ENCODE measurements at places on chromosomes 4 and X.

GRCh38 chr4:120869613-120870278, 52.8 kb downstream of the PRDM5 start:
- DNase-seq, result no peak

DNA sequence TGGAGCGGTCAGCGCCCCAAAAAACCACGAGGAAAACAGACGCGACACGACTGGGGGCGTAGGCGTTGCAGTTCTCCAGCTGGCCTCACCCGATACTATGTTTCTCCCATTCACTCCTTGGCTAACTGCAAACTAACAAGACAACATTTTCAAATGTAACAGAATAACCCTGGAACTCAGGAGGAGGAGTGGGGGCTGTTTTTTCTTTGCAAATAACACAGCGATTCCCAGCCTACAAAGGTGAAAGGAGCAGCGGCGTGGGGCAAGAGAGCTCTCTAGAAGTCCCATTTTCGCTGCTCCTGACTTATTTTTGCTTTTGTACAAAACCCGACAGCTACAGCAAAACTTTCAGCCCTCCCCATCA, 1.6 kb downstream of the SOX3 start:
- DNase-seq, result no peak

DNA sequence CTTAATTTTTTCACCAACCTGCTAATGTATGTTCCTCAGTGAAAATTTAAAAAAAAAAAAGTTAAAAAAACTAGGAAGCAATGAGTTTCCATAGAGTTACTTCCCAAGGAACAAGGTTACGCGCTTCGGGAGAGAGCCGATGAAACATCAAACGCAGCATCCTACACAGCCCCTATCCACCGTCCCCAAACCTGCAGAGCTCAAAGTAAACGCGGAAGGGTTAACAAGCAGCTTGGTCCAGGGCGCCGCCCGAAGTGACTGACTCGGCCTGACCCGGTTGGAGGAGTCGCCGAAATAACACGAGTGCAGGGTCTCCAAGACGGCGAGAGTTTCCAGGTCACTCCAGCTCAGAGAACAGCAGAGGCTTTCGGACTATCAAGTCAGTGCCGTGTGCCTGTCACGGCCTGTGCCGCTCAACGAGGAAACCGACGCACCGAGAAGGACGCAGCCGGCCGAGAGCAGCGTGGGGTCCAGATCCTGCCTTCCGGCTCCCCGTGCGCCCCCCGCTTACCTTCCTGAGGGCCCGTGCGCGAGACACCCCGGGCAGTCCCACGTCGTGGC, 512 bp downstream of the NOP14 start:
- no peak for DNase-seq

GRCh38 chr4:114549638-114550037, 49.0 kb upstream of the UGT8 start:
- DNase-seq, result no peak

DNA sequence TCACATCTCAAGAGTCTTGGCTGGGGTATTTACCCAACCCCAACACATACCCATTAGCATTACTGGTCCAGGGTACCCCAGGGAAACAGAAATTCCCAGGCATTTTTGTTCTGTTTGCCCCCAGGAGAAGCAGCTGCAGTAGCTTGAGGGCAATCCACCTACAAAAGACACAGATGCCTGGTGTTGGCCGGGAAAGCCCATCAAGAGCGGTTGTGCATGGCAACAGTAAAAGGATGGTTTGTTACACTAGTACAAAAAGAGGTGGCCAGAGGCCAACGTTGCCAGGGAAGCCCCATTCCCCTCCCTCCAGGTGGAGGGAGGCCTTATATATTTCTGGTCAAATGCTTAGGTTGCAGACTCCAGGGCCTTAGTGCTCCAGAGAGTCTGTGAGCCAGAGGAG, 637.8 kb downstream of the BCOR start:
- DNase-seq, result no peak

DNA sequence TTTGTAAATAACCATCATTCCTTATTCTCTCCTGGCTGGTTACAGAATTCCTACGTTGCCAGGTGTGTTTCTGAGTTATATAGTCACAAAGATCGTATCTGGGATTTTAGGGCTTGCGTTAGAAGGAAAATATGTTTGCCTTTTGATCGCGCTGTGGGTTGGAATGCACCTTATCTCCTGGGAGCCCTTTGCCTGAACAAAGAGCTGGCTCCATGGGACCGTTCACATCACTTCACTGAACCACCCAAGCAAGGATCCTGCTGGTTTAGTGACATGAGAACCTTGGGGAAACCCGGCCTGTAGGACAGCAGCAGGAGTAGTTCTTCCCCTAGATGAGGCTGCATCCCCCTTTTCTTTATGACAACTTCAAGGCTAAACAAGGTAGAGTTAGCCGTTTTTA, 51.6 kb downstream of the RS1 start:
- no peak for DNase-seq

GRCh38 chrX:68945603-68946228, 116.9 kb downstream of the EFNB1 start:
- no peak for DNase-seq

All from left renal pelvis (tissue), 4 donors.